M059J (cell line): ENCODE measurements at places on chromosomes 5 and 9.
A peak's percentile ranks its signal among the peaks of the same experiment; 100 is the strongest.

GRCh38 chr9:70085241-70085640, 41.6 kb downstream of the MAMDC2 start:
- peak; percentile 51 for DNase-seq

GRCh38 chr5:149455889-149456409, 76.9 kb upstream of the IL17B start:
- DNase-seq, result peak; percentile 98

DNA sequence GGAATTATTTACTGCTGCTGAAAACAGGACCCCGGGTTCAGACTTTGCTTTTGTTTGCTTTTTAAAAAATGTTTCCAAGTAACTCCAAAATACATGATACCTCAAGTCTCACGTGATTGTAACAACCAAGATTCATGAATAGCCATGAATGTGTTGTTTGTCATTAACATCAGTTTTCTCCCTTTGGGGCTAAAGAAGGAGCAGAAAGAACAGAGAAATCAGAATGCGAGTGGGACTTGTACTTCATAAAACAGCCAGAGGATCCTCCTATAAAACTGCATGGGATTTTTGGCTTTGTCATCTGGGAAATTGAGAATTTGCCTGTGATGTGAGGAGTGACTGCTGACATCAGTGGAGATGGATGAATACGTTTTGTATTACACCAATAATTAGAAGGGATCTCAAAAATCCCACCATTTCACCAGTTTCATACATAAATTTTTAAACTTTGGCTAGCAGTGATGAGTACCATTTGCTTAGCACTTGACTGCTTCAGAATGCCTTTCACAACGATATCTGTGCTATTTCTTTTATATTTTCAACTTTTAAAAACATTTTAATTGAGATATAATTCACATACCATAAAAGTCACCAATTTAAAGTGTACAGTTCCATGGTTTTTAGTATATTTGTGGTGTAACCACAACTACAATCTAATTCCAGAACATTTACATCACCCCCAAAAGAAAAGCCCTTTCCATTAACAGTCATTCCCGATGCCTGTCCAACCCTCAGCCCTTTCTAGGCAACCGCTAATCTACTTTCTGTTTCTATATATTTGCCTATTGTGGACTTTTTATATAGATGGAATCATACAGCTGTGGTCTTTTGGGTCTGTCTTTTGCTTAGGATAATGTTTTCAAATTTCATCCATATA, 126.9 kb upstream of the ANKRD55 start:
- peak; percentile 44 for DNase-seq

- peak; percentile 50 for DNase-seq
Observed at GRCh38 chr9:129225815-129226214, 47.8 kb upstream of the IER5L start.

DNA sequence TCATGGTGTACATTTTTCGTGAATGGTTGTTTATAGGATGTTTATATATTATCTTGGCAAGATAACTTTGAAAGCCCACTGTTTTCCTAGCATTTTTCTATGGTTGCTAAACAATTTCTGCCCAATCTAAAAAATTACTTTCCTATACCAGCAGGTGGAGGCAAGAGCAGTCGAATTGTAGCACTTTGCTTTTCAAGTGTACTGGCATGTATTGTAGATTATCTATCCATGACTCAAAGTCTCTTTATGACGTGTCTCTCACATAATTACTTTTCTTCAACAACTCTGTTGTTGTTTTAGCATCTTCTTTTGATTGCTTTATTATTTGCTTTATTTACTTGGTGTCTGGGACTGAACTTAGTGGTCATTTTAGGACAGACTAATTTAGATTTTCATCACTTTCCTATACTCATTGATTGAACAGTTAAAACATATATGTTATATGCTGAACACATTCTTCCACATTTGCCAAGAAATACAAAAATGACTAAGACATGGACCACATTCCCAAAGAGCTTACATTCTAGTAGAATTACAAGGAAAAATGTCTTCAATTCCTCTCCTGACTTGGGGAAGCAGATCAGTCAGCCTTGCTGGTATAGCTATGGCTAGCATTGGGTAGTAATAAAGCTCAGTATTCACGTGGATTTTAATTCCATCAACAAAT, 20.7 kb downstream of the NLN start:
- peak; percentile 74 for DNase-seq

GRCh38 chr5:65197531-65198455, 283.9 kb downstream of the ADAMTS6 start:
- peak; percentile 52 for DNase-seq

GRCh38 chr9:96478829-96479371, 28.9 kb downstream of the HABP4 start:
- DNase-seq, result peak; percentile 74

DNA sequence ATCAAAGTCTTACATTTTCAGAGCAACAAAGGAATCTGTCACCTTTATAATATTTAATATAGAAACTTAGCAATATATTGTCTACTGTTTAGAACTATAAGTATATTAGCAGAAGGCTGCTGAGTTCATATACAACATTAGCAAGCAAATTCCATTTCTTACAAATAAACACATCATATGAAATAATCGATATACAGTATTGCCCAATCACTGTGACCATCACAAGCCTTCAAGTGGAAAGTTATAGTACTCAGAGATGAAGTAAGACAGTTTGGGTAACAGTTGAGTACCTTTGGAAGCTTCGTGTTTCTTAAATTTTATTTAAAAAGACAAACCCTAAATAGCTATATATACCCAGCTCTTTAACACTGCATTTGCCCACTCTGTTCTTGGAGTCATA, 135.2 kb upstream of the IRX1 start:
- no peak for DNase-seq

DNA sequence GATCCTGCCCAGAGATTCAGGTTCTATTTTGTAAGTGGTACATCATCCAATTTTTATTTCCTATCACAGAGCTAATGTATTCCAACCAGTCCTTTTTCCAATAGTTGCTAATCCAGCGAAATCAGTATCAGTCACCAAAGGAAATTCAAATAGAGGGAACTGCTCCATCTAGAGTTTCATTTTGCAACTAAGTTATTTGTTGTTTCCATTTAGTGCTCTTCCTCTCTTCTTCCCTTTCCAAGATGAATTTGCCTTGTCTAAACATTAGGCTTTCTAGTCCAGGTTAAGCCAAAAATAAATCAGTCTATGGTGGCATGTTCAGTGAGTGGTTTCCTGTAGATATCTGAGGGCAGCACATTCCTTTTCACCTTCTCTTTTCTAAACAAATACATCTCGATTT, 79.8 kb upstream of the SPATA31D4 start:
- DNase-seq, result peak; percentile 80

DNA sequence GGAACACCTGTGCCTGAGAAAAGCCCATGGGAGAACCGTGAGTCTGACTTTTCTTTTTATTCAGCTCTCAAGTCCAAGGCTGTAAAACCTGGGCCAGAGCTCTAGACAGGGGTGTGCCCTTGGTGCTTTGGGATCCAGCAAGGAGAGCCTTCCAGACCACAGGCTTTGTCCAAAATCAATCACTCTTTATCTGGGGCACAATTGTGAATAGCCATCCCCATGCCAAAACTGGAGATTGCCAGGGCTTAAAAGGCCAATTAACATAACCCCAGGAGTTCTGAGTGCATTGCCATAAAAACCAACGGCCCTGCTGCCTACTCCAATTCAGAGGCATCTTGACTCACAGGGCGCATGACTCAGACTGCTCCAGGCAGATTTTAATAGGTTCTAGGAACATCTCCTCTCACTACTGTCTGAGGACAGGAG, 391.8 kb downstream of the ARHGEF28 start:
- peak; percentile 96 for DNase-seq

- DNase-seq, result peak; percentile 84
Observed at GRCh38 chr9:91117959-91118703, 243.6 kb downstream of the AUH start.

DNA sequence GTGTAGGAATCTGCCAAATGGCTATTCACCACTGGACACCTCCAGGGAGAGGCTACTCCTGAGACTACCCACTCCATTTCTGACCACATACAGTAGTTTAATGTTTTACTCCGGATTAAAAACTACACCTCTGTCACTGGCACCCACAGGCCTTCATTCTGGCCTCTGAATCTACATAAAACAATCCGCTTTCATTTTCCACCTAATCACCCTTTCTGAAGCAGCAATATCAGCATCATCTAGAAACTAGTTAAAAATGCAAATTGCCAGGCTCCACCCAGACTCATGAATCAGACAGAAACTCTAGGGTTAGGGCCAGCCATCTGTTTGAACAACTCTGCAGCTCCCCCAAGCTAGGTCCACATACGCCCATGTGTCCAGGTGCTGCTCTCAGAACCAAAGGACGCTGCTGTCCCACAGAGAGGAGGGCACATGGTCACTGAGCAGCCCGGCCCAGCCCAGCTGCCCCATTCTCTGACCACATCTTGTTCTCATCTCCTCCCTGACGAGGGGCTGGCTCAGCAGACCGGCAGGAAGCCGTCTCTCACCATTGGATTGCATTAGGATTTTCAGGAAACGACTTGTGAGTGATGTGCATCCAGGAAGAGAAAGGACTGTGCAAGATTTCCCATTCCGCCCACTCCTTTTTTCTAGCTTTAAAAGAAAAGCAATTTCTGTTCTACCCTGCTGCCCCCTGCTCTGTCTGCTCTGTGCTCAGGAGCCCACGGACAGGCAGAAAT, 34.7 kb downstream of the ADAM19 start:
- peak; percentile 46 for DNase-seq

DNA sequence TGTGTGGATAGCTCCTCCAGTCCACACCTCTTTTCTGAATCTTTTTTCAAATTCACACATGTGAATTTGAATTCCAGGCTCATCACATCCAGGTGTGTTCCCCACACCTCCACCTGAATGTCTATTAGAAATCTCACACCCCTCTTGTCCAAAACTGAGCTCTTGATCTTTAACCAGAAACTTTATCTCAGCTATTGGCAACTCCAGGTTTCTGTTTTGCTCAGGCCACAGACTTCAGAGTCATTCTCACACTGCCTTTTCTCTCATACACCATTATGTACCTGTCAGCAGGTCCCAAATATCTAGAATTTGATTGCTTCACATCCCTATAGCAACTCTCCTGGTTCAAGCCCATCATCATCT, 11.6 kb downstream of the NIPSNAP3B start:
- DNase-seq, result no peak

DNA sequence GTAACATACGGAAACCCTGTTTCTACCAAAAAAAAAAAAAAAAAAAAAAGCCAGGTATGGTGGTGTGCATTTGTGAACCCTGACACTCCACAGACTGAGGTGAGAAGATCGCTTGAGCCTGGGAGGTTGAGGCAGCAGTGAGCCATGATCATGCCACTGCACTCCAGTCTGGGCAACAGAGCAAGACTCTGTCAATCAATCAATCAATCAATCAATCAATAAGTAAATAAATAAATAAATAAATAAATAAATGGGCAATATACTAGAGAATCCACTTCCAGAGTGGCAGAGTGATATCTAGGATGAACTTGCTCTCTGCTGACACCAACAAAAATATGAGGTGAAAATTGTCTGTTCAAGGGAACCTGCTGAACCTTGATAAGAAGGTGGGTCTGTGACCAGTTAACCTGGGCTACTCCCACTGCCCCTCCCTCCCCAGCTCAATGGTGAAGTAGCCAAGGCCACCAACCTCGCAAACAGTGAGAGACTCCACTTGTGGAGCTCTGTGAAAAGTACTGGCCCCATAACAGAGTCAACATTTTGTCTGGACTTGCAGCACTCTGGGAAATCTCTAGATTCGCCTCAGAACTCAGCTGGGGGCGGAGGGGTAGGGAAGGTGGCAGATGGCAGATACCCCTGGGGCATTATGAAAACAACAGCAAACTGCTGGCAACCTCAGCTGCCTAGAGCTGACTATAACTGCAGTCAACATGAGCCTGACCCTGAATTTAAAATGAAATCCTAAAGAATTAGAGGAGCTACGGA, 163.7 kb downstream of the ROR2 start:
- no peak for DNase-seq

DNA sequence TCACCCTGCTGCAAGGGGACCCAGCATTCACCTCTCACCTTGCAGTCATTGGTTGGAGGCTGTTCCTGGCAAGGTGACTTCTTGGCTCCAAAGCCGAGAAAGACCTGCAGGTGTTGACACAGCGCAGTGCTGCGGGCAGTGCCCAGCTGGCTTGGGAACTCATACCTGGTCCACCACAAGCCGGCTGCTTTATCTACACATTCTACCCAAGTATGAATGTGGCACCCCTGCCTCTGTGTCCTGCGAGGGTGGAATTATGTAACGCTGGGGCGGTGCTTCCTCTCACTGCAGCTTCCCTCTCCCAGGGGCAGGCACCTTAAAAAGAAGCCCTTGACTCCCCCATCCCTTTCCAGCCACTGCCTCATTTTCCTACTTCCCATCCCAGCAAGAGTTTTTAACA, 2.5 kb upstream of the ZMYND19 start:
- DNase-seq, result no peak

GRCh38 chr9:34001298-34001697, 47.4 kb downstream of the UBAP2 start:
- no peak for DNase-seq

GRCh38 chr9:89543621-89544278, 45.8 kb upstream of the SEMA4D start:
- no peak for DNase-seq
